ENCODE measurements at places on chromosomes 5 and 9. TPM values are rescaled to one million over a fixed set of nuclear protein-coding genes. Genes with fewer than 3 reads are reported as not detected.

The OBP2B gene
- not detected for total RNA-seq

DNA sequence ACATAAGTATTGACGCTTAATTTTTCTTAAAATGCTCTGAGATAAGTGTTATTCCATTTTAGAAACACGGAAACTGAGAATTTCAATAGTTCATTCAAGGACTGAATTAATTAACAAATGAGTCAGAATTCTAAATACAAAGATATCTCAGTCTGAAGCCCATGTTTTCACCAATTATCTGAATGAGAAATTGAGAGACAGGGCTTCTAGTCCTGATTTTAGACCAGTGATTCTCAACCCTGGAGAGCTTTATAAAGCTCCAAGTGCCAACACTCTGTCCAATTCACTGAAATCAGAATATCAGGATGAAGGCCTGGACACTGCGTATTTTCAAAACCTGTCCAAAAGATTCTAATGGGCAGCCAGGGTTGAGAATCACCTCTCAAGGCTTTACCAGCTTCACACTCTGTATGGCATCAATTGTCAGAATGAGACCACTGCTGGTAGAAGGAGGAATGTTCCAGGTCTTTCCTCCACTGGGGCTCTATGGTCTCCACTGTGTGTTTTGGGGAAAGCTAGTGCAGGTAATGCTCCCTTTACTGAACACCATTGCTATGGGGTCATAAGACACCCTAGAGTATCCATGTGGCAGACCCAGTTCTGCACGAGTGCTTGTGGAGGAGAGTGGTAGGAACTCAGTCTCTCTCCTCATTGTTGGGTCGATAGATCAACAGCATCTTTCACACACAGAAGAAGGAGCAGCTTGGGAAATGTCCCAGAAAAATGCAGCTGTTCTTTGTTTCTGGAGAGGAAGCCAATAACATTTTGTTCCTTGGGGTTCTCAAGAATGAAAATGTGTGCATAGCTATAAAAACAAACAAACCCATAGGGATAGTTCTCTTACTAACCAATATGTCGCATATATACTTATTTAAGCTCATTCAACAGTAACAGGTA lies 99.7 kb upstream of the OSMR start:
- H3K4me1 ChIP-seq: no peaks in the 10 kb centered on the region
- no peak for DNase-seq
- H3K27me3 ChIP-seq: peaks cover 24% of the 10 kb centered on the region
- H3K4me3 ChIP-seq: no peak overlapping the region
- H3K36me3 ChIP-seq: no peaks in the 10 kb centered on the region
- H3K27ac ChIP-seq: no peak overlapping the region

DNA sequence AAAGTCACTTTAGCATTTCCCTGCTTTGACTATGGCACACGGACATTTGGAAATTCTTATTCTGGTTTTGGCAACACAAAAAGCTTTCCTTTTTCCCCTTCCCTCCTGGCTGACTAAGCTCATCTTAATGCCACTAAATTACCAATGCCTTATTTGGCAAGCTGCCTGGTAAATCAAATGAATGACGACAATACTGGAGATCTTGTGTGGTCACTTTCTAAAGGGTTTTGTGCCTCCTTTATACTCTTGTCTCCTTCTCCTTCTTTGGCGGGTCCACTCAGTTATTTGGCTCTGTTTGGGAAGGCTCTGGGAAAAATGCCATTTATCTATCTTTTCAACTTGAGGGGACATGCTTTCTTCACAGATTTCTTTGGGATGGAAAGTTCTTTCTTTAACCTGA lies 34.9 kb downstream of the SH3GL2 start:
- H3K4me1 ChIP-seq: no peaks in the 10 kb centered on the region
- H3K27ac ChIP-seq: no peak overlapping the region

GRCh38 chr9:2257248-2257929 lies 242.2 kb downstream of the SMARCA2 start:
- no peak overlapping the region for H3K4me3 ChIP-seq
- H3K4me1 ChIP-seq: no peaks in the 10 kb centered on the region
- no peaks in the 10 kb centered on the region for H3K36me3 ChIP-seq
- H3K27ac ChIP-seq: no peak overlapping the region

The PTGS1 gene
- 0.06 TPM for total RNA-seq

DNA sequence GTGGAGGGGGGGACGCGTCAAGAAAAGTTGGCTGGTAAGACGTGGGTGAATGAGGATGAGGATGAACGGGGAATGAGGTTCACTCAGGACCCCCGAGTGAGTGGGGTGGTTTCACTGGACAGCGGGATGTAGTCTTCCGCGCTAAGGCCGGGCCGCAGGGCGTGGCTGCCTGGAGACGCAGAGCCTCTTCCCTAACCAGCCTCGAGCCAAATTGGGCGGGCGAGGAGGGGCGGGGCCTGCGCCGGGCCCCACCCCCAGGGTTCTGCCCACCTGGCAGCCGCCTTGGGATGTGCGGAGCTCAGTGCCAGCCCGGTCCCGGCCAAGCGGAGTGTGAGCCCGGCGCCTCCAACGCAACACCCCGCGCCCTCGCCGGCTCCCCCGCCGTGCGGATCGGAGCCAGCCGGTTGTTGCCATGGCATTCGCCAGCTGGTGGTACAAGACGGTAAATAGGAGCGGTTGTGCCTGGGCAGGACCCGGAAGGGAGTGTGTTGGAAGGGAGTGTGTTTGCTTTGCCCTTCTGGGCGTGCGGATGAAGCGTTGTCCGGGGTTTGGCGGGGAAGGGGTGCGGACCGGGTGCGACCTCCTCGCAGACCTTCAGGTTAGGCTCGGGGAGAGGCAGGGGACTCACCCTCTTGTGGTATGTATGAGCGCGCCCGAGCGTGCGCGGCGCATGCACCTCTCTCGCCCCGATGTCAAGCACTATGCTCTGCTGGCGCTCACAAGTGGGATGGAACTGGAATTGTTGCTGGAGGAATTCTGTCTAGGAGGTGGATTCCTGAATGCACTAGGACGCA lies 746 bp downstream of the CAST start:
- H3K27me3 ChIP-seq: no peaks in the 10 kb centered on the region
- H3K36me3 ChIP-seq: no peaks in the 10 kb centered on the region
- DNase-seq: peak; percentile 69
- peaks cover 28% of the 10 kb centered on the region for H3K4me1 ChIP-seq

DNA sequence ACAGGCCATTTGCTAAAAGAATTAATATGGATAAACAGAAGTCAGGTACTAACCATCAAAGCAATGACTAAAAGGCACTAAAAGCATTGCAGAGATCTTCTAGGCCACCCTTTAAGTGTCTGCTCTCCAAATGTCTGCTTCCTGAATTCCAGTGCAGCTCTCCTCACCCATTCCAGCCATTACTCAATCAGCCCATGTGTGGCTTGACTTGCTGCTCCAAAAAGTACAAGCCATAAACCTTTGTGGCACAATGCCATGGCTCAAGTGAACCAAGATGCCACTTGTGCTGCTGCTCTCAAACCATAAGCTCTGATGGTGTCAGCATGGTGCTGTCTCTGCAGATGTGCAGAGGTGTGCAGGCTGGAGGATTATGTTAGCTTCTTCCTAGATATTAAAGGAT lies 290.2 kb upstream of the POU5F2 start:
- peaks cover 1% of the 10 kb centered on the region for H3K4me1 ChIP-seq
- H3K27me3 ChIP-seq: no peaks in the 10 kb centered on the region
- no peak overlapping the region for H3K27ac ChIP-seq
- H3K4me3 ChIP-seq: no peak overlapping the region

DNA sequence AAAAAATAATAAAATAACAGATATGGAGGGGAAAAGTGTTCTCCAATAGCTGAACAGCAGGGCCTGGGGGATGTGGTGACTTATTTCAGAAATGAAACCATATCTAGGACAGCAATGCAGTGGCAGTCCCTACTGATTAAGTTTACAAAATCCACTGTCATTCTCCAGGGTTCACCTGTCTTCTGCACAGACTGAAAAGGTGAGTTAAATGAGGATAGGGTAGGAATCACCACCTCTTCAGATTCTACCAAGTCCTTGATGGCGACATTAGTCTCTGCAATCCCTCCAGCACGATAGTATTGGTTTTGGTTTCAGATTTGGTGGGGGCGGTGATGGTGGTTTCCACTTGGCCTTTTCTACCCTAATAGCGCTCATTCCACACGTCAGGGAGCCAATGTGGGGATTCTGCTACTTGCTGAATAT lies 32.3 kb upstream of the NPM1 start:
- no peaks in the 10 kb centered on the region for H3K4me1 ChIP-seq
- DNase-seq: no peak
- H3K4me3 ChIP-seq: no peak overlapping the region
- no peaks in the 10 kb centered on the region for H3K27me3 ChIP-seq

DNA sequence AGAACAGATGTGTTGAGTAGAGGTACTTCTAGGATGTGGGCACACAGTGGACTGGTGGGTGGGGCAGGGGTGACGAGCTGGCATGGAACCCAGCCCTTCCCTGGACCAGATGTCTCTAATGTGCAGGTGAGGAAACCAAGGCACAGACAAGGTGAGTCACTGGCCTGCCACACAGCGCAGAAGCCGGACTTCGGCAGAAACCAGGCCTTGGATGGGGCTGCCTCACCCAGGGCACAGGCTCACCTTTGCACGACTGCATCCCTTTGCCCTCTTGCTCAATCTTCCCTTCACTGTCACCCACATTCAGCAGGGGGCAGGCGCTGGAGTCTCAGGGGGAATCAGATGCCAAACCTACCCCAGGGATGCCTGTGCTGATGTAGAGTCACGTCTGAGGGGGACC lies 65.4 kb upstream of the LMX1B start:
- no peak overlapping the region for H3K27ac ChIP-seq
- no peaks in the 10 kb centered on the region for H3K27me3 ChIP-seq
- no peaks in the 10 kb centered on the region for H3K36me3 ChIP-seq
- peaks cover 29% of the 10 kb centered on the region for H3K4me1 ChIP-seq
- no peak overlapping the region for H3K4me3 ChIP-seq

The TAF11L5 gene
- total RNA-seq: not detected

DNA sequence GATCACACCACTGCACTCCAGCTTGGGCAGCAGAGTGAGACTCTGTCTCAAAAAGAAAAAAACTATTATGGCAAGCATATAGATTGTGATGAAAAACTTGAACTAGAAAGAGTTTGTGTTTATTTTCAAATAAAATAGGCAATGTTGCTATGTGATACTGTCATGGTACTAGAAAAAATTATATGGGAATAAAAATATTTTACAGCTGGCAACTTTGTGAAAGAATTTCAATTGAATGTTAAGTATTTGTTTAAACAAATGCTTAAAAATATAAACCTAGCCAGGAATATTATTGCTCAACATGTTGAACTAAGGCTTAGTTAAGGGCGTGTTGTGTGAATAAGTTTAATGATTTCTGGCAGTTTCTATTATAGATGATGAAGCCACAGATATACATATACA lies 31.7 kb downstream of the HSDL2 start:
- H3K36me3 ChIP-seq: peaks cover 11% of the 10 kb centered on the region
- no peaks in the 10 kb centered on the region for H3K27me3 ChIP-seq
- no peak overlapping the region for H3K27ac ChIP-seq
- no peak overlapping the region for H3K4me3 ChIP-seq
- no peak for DNase-seq

DNA sequence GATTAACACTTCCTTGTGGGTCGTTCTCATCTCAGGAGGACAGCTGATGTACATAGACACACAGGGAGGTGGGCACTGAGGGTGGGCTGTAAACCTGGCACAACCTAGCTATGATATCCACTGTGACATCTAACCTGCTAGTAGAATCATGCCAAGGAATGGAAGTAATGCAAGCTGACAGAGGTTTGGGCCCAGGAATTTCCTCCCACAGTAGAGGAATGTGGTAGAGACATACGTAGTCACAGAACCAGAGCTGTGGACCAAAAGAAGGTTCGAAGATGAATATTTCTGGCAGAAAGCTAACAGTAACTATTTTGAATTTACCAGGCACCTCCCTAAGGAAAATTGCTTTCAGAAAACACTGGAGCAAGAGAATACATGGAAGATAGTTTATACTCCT lies 15.2 kb upstream of the DNAJC25 start:
- H3K27ac ChIP-seq: no peak overlapping the region
- H3K4me3 ChIP-seq: no peak overlapping the region
- H3K27me3 ChIP-seq: no peaks in the 10 kb centered on the region
- H3K36me3 ChIP-seq: no peaks in the 10 kb centered on the region
- no peak for DNase-seq

The HEMGN gene
- total RNA-seq: not detected

- DNase-seq: no peak
- H3K27me3 ChIP-seq: no peaks in the 10 kb centered on the region
- no peaks in the 10 kb centered on the region for H3K36me3 ChIP-seq
Measured at GRCh38 chr5:80125962-80126480, 90.9 kb downstream of the THBS4 start.

The GLRA1 gene
- not detected for total RNA-seq

DNA sequence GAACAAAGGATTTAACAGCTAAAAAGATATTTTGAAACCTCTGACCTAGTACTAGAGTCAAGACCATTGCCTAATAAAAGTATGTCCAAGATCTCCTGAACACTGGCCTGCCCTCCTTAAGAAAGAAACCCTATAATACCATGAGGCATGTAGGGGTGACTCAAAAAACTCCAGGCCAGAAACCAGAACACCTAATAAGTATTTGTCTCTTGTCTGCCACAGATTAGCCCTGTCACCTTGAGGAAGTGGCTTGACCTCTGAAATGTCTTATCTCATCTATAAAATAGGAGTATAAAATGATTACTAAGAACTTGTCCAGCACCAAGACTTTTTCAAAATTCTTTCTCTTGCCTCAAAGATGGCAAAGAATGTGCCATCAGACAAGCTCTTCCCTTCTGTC lies 125.5 kb upstream of the RASGRF2 start:
- H3K4me1 ChIP-seq: no peaks in the 10 kb centered on the region
- no peaks in the 10 kb centered on the region for H3K36me3 ChIP-seq
- DNase-seq: no peak
- no peak overlapping the region for H3K4me3 ChIP-seq
- no peaks in the 10 kb centered on the region for H3K27me3 ChIP-seq
- H3K27ac ChIP-seq: no peak overlapping the region

GRCh38 chr9:98147582-98147981 lies 28.6 kb upstream of the TRIM14 start:
- no peaks in the 10 kb centered on the region for H3K36me3 ChIP-seq
- no peak for DNase-seq
- no peak overlapping the region for H3K27ac ChIP-seq

The C5orf58 gene
- not detected for total RNA-seq

DNA sequence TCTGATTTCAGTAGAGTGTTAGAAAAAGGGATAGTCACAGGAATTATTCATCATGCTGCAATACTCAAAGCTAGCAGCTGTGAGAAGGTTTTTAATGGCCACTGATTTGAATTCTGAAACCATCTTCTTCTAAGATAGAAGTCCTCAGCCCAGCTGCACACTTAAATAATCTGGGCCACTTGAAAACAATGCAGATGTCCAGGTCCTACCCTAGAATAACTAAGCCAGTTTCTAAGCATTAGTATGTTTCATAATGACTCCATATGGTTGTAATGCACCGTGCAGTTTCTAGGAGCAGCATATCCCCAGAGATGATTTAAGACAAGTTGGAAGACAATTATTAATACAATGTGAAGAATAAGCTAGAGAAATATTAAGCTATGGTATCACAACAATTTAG lies 159.9 kb upstream of the FBXL17 start:
- no peak for DNase-seq
- no peaks in the 10 kb centered on the region for H3K4me1 ChIP-seq
- H3K27me3 ChIP-seq: no peaks in the 10 kb centered on the region

The PDE6A gene
- not detected for total RNA-seq

GRCh38 chr9:36341936-36342577 lies 58.0 kb downstream of the RNF38 start:
- H3K4me1 ChIP-seq: peaks cover 7% of the 10 kb centered on the region
- no peak overlapping the region for H3K4me3 ChIP-seq
- DNase-seq: no peak
- H3K36me3 ChIP-seq: peaks cover 68% of the 10 kb centered on the region
- no peaks in the 10 kb centered on the region for H3K27me3 ChIP-seq

All from HepG2 (cell line).